ENCODE measurements at places on chromosomes 16 and 17.

- no peak for DNase-seq
Observed at GRCh38 chr16:5064915-5065314, 841 bp downstream of the C16orf89 start.

DNA sequence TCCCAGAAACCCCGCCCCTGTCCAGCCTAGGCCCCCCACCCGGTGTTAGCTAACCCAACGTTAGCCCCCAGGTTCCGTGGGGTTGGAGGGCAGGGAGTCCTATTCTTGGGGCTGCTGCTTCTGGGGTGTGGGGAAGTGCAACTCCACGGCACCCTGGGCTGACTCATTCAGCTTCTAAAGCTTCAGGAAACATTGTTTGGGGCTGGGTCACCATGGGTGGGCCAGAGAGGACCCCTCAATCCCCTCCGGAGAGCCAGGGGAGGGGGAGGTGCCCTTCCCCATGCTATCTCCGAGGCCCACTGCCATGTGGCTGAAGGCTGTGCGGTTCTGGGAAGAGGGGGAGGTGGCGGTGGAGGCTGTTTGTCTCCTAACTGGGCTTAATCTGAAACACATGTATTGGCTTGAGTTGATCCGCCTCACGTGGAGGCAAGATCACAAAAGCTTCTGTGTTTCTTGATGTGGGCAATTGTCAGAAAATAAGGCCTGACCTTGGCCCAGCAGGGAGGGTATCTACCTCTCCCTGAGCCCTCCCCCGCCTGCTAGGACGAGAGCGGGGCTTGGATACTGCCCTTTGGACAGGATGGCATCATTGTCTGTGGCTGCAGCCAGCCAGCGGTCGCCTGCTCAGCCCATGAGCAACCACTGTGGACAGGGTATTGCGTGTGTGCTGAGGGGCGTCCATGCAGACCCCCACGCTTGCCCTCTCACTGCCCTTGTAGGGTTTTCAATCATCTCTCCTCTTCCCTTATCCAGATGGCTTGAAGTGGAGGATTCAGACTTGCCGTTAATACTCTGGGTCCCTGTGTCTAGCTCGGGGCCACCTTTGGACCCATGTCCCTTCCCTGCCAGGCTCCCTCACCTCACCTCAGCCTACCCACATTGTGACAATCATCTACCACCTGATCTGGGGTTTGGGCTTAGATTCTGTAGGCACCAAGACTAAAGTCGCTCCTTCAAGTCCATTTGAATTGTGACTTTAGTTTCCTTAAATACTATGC lies 1.3 kb downstream of the SERPINF1 start:
- no peak for DNase-seq

- DNase-seq, result no peak
Observed at GRCh38 chr16:56093055-56093454, 98.2 kb upstream of the GNAO1 start.

DNA sequence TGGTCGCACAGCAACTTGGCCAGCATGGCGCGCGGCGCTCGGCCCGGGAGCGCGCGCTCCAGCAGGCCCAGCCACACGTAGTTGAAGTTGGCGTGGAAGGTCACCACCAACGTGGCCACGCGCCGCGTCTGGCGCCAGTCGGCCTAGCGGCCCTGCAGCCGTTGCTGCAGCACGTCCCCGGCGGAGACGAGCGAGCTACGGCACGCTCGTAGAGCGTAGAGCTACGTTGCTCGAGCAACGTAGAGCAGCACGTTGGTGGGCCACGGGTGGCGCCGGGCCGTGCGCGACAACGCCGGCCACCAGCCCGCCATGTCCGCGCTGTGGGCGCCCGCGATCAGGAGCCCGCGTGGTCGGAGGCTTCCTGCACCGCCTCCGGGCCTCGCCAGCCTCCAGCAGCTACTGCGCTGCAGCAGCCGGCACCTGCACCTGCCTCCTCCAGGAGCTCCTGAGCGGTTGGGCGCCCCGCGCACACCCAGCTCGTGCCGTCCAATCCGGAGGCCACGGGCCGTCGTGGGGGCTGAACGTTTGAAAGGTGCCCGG lies 13.4 kb upstream of the SULT1A1 start:
- no peak for DNase-seq
